Activated CD8-positive, alpha-beta memory T cell treated with anti-CD3 and anti-CD28 coated beads, Interleukin-2, amount 10 ng/mL, durations not matched to agents 7 days and 5 days (primary cell): ENCODE measurements at places on chromosomes 1 and 21.

- DNase-seq: peak; percentile 92
These were observed 3.8 kb downstream of the MPZ start for GRCh38 chr1:161305867-161306519.

DNA sequence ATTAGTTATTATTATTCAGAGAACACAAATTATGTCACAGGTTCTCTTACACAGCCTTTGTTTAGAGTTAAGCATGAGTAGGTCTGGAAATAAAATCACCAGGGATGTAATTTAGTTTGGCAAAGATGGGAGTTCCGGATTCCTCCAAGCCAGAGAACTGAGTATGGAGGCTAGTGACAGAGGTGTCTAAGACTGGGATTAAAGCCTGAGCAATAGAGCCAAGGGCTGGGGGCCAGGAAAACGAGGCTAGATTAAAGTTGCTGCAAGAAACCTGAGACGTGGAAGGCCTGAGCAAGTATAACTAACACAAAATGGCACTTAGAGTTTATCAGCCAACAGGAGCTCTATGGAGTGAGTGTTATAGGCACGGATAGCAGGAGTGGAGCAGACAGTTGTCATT lies 381.6 kb downstream of the SRGAP2C start:
- no peak for DNase-seq

- no peak for DNase-seq
These were observed 2.6 kb downstream of the PADI1 start for GRCh38 chr1:17207540-17207939.

DNA sequence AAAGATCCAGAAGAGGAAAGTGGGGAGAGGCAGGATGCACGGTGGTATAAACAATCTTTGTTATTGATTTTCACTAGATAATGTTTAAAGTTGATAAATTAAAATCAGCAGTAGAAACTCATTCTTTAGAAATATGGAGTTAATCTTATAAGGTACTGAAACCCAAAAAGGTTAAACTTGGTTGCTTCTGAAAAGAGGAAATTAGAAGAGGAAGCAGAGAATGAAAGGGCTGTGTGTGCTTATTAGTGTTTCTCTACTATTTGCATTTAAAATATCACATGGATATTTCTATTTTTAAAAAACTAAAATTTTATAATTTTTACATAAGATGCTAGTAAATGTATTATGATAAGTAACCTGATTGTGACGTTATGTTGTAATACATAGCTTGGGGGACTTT lies 24.4 kb downstream of the C1orf141 start:
- DNase-seq: no peak

DNA sequence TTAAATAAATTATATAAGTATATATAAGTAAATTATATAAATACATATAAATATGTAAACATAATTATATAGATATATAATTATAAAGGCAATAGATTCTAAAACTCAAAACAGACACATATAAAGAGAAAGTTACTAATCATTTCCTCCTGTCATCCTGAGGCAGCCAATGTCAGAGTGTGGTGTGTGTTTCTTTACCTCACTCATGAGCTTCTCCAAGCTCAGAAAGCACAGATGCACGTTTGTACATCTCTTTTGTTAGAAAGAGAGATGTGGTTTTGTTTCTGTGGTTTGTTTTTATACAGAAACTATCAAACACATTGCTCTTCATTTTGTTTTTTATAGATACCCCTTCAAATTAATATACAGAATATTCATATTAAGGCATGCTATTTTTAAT lies 594.8 kb downstream of the USP25 start:
- no peak for DNase-seq

DNA sequence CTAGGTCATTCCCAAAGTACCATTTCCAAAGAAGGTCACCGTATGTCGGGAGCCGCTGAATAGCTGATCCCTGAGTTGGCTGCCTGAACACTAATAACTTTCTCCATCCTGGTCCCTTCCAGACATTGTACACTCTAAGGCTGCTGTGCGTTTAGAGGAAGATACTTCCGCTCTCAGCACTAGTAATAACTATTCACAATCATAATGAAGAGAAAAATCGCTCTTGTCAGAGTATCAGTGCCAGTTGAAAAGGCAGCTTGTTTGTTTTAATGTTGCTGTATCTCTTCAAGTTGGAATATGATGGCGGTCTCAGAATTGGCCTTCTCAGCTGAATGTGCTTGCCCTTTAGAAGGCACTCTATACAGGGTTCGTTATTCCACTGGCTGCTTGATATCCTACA lies 43.5 kb downstream of the TGFB2 start:
- DNase-seq: no peak

GRCh38 chr1:71422221-71422620 lies 341.4 kb upstream of the ZRANB2 start:
- no peak for DNase-seq

GRCh38 chr1:29264773-29265389 lies 28.6 kb downstream of the PTPRU start:
- DNase-seq: no peak

GRCh38 chr1:151897991-151898431 lies 11.3 kb downstream of the THEM4 start:
- no peak for DNase-seq

- DNase-seq: no peak
These were observed 116.9 kb downstream of the KCNK1 start for GRCh38 chr1:233730809-233731208.

DNA sequence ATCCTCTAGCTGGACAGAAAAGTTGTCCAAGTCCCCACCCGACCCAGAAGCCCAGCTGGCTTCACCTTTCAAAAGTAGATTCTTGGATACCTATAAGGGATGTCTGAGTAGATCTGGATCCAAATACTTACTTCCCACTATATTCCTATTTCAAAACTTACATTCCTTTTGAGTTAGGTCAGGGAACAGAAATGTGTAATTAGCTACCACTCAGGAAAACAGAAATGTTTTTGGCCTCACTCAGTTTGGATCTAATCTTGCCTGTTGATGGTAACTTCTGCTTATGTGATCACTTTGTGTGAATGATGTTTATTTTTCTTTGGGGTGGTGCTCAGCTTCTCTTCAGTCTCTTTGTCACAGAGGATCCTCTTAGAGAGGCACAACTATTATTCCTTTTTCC lies 814.4 kb upstream of the RGS18 start:
- DNase-seq: no peak
